ENCODE measurements at places on chromosomes 11 and 22. TPM values are rescaled to one million over a fixed set of nuclear protein-coding genes. Genes with fewer than 3 reads are reported as not detected.

DNA sequence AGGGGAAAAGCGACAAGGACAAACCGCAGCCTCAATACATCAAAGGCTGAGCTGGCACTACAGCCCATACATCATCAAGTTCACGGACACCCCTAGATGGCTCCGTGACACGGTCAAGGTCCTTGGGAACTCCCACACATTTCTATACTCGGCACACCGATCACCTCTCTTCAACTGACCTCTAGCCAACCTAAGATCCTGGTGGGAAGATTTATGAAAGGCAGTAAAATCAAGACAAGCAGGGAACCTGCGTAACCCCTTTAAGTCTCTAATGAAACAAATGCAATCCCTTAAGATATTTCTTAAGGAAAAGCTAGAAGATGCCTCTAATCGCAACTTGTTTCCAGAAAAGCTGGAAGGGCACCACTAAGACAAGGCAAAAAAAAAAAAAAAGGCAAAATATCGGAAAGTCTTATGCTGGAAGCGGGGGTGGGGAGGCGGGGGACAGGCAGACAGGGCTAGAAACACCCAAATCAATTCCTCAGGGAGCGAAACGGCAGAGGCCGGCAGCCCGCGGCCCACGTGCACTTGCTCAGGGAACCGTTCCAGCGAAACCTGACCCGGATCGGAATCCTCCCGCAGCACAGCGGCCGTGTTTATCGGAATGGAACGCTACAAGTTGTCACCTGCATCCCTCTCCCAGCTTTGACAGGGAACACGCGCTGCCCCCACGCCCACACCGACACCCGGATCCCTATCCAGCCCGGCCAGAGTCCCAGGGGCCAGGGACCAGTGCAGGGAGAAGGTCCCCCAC lies 1.4 kb downstream of the ARHGAP20 start:
- H3K4me1 ChIP-seq, result peaks cover 13% of the 10 kb centered on the region
- DNase-seq, result no peak
- peaks cover 2% of the 10 kb centered on the region for H3K36me3 ChIP-seq
- H3K27me3 ChIP-seq, result peaks cover 57% of the 10 kb centered on the region
- H3K4me3 ChIP-seq, result peak overlapping the region; percentile 68

DNA sequence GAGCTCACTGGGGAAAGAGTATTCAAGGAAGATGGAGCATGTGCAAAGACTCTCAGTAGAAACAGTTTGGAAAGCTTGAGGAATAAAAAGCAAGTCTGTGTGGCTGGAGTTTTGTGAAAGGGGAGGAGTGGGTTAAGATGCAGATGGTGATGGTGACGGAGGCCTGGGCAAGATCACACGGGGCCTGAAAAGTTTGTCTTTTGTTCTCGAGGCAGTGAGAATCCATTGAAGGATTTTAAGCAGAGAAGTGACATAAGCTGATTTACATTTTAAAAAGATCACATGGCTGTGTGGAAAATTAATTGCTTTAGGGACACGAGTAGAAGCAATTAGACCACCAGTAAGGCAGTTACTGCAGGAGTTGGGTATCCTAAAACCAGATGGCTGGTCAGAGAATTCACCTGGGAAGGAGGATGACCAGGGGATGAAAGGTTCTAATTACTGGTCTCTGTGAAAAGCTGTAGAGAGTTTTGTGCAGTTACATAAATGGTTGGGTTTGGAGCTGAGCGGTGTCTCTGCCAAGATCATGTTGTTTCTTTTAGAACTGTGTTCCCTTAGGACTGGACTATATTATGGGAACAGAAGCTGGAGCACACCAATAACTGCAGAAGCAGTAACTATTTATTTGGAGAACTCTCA lies 7.1 kb downstream of the RRP8 start:
- H3K27me3 ChIP-seq, result no peaks in the 10 kb centered on the region
- no peak overlapping the region for H3K4me3 ChIP-seq
- no peak overlapping the region for H3K27ac ChIP-seq
- no peak for DNase-seq

GRCh38 chr11:116329354-116330090 lies 443.3 kb downstream of the BUD13 start:
- no peak for DNase-seq
- H3K4me1 ChIP-seq, result no peaks in the 10 kb centered on the region
- H3K4me3 ChIP-seq, result no peak overlapping the region
- H3K36me3 ChIP-seq, result no peaks in the 10 kb centered on the region

DNA sequence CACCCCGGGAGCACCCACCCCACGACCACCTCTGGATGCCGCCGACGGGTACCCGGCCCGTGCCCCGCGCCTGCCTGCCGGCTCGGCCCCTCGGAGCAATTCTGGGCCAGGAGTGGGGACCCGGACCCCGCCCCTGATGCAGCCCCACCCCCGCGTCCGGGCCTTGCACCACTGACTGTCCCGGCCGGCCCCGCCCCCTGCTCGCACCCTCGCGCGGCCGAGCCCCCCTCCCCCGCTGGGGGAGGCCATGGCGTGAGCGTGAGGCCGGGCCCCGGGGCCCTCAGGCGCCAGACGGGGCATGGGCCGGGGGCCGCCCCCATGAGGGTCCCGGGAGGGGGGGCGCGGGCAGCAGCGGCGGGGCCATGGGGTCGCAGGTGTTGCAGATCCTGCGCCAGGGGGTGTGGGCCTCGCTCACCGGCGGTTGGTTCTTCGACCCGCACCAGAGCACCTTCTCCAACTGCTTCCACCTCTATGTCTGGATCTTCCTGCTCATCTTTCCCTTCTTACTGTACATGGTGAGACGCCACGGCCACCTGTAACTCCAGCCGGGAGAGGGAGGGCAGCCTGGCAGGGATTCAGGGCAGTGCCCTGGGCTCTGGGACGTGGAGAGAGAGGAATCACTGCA lies 486 bp downstream of the PCNX3 start:
- DNase-seq, result peak; percentile 44
- H3K27ac ChIP-seq, result peak overlapping the region; percentile 94
- no peaks in the 10 kb centered on the region for H3K27me3 ChIP-seq
- H3K4me1 ChIP-seq, result peaks cover 21% of the 10 kb centered on the region
- H3K36me3 ChIP-seq, result peaks cover 28% of the 10 kb centered on the region

DNA sequence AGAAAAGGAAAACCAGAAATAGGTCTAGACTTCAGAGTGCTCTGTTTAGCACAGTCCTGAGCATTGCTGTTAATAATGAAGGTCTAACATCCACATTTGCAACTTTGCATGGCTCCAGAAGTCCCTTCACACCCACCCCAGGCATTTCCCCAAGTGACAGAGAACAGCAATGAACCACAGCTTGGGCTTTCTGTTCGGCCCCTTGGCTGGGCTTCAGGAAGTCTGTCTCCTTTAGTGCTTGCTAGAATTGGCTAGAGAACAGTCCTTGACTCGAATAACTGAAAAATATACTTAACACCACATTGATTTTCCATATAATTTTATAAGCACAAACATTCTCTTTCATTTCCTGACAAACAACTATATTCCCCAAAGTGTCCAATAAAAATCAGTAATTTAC lies 29.3 kb upstream of the TENM4 start:
- H3K4me1 ChIP-seq, result no peaks in the 10 kb centered on the region
- H3K4me3 ChIP-seq, result no peak overlapping the region
- no peak for DNase-seq
- no peaks in the 10 kb centered on the region for H3K36me3 ChIP-seq
- H3K27ac ChIP-seq, result no peak overlapping the region

GRCh38 chr11:70468256-70469195 lies 70.2 kb downstream of the CTTN start:
- no peak overlapping the region for H3K27ac ChIP-seq
- peaks cover 7% of the 10 kb centered on the region for H3K27me3 ChIP-seq
- H3K4me1 ChIP-seq, result no peaks in the 10 kb centered on the region

The NEAT1 gene
- total RNA-seq, result 517 TPM

The NAALADL1 gene
- total RNA-seq, result 12.7 TPM

GRCh38 chr11:100550298-100550697 lies 136.8 kb upstream of the ARHGAP42 start:
- H3K27me3 ChIP-seq, result no peaks in the 10 kb centered on the region
- no peak for DNase-seq
- no peaks in the 10 kb centered on the region for H3K4me1 ChIP-seq
- no peak overlapping the region for H3K4me3 ChIP-seq

The ABTB2 gene
- total RNA-seq, result 14.1 TPM

- peaks cover 3% of the 10 kb centered on the region for H3K4me1 ChIP-seq
- peak overlapping the region; percentile 87 for H3K4me3 ChIP-seq
- no peak for DNase-seq
- H3K27ac ChIP-seq, result no peak overlapping the region
- H3K27me3 ChIP-seq, result peaks cover 41% of the 10 kb centered on the region
- peaks cover 2% of the 10 kb centered on the region for H3K36me3 ChIP-seq
Measured at GRCh38 chr11:11620173-11620920, 1.5 kb downstream of the GALNT18 start.

DNA sequence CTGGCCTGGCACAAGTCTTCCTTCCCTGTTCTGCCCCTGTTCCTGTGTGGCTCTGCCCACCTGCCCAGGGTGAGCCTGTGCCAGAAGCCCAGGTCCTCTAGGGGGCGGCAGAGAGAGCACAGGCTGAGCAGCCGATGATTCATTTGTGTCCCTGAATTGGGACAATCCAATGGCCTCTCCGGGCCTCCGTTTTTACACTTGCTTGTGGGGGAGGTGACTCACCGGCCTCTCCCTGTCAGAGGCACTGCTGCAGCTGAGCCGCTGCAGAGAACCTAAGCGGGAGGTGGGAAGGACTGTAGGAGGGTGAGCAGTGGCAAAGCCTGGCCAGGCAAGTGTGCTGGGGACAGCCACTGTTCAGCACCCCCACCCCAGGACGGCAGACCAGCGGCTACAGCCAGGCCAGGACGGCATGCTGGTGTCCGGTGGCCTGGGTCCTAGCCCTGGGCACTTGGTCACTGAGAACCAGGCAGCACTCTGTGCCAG lies 65.2 kb upstream of the LMO1 start:
- H3K4me3 ChIP-seq, result no peak overlapping the region
- peak; percentile 42 for DNase-seq
- H3K36me3 ChIP-seq, result no peaks in the 10 kb centered on the region
- no peaks in the 10 kb centered on the region for H3K4me1 ChIP-seq
- H3K27me3 ChIP-seq, result peaks cover 6% of the 10 kb centered on the region

- no peak overlapping the region for H3K27ac ChIP-seq
- H3K27me3 ChIP-seq, result peaks cover 8% of the 10 kb centered on the region
- H3K4me1 ChIP-seq, result peaks cover 6% of the 10 kb centered on the region
- H3K36me3 ChIP-seq, result no peaks in the 10 kb centered on the region
Measured at GRCh38 chr22:22788460-22789037, 99.1 kb upstream of the IGLL5 start.

DNA sequence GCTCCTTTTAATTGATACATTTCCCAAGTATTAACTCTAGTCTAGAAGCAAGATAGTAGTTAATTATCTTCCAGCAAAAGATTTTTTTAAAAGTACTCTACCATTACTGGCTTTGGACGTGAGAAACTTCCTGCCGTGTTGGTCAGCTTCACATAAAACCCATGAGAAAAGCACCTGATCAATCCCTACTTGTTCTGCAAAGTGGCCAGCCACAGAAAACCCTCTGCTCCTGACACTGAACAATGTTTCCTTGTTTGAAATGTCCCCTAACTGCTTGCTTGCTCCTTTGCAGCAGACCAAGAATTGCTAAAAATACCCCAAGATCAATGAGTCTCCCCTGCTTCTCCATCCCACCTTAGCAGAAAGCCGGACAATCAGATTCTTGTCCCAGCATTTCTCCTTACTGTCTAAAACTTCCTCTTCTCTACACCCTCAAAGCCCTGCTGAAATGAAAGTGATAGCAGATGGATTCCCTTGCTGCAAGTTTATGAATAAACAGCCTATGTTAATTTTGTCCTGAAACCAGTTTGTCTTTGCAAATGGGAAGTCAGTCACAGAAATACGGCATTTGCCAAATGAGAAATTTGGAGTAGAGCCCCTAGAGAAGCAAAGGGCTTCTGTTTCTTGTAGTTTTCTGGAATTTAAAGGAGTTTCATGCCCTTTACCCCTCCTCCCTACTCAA lies 207.1 kb upstream of the ARHGAP20 start:
- DNase-seq, result no peak
- H3K27ac ChIP-seq, result no peak overlapping the region
- H3K4me3 ChIP-seq, result no peak overlapping the region
- H3K4me1 ChIP-seq, result peaks cover 7% of the 10 kb centered on the region
- H3K27me3 ChIP-seq, result peaks cover 3% of the 10 kb centered on the region

DNA sequence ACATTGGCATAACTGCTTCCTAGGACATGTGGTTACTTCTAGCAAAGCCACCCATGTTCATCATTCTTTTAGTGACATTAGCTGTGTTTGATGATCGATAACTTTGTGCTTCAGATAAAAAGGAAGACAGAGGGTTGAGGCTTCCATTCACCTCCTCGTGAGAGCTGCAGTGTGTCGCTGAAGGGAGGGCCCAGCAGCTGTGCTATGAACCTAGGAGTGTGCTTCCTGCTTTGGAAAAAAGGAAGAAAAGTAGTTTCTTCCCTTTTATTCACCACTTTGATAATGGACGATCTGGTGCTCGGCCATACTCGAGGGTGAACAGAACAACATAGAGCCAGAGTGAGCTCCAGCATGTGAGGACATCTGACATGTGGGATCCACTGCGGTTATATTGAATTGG lies 6.1 kb upstream of the RFPL2 start:
- H3K27ac ChIP-seq, result no peak overlapping the region
- H3K4me1 ChIP-seq, result peaks cover 12% of the 10 kb centered on the region
- H3K4me3 ChIP-seq, result no peak overlapping the region
- H3K27me3 ChIP-seq, result peaks cover 15% of the 10 kb centered on the region
- no peak for DNase-seq
- no peaks in the 10 kb centered on the region for H3K36me3 ChIP-seq

The CCDC15 gene
- total RNA-seq, result 3.1 TPM

- DNase-seq, result no peak
- peaks cover 56% of the 10 kb centered on the region for H3K4me1 ChIP-seq
- no peaks in the 10 kb centered on the region for H3K27me3 ChIP-seq
- no peak overlapping the region for H3K4me3 ChIP-seq
Measured at GRCh38 chr22:30198152-30198825, 48.3 kb downstream of the LIF start.

DNA sequence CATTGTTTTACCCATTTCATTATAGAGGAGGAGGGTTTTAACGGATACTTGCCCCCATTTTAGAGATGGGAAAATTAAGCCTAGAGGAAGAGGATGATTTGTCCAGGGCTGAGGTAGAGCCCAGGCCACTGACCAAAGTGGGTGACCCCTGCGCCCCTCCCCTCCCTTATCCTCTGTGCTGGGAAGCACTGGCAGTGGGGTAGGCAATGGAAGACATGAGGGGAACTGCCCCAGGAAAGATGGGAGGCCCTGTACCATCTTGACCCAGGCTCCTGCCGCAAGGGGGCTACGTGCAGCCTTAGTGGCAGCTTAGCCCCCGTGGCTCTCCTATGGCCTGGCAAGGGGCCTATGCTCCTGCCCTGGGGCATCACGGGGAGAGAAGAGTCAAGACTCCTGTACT lies 76.4 kb upstream of the MYOD1 start:
- H3K27me3 ChIP-seq, result no peaks in the 10 kb centered on the region
- H3K4me3 ChIP-seq, result no peak overlapping the region
- no peaks in the 10 kb centered on the region for H3K36me3 ChIP-seq
- H3K4me1 ChIP-seq, result no peaks in the 10 kb centered on the region
- H3K27ac ChIP-seq, result no peak overlapping the region

DNA sequence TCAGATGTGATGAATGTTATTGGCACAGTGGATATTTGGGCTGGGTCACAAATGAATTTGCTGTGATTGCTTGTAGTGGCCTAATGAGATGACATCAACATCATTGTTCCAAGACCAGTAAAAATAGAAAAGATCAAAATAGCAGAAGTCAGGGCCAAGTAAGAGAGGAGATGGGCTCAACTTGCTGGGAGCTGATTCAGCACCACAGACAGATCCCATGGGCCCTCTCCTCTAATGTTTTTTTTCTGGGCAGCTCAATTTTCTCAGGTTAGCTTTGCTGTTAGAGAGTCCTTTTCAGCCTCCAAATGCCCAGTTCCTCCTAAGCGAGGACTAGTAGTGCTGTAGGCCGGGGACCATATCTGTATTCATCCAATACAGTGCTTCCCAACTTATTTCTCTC lies 86.0 kb upstream of the IZUMO1R start:
- no peaks in the 10 kb centered on the region for H3K4me1 ChIP-seq
- H3K27ac ChIP-seq, result no peak overlapping the region
- no peaks in the 10 kb centered on the region for H3K36me3 ChIP-seq
- no peak overlapping the region for H3K4me3 ChIP-seq

The IL10RA gene
- total RNA-seq, result 87.8 TPM
